Right renal cortex interstitium (tissue), 3 donors: ENCODE measurements at places on chromosomes 12 and 14.

DNA sequence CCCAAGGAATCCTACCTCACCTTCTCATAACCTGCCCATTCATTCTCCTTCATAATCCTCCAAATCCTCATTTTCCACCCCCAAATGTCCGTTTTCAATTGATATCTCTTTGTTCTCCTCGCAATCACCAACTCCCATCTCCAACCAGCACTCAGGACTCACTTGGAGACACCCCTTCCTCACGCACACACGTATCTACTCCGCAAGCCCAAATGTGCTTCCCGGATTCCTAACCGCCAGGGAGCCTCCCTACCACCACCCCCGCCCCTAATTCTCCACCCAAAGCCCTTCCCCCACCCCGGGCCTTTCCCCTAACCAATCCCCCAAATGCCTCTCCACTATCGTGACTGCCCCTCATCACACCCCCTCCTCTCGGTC lies 304 bp downstream of the KCTD10 start:
- DNase-seq = no peak

GRCh38 chr14:22510527-22511110 lies 78.4 kb downstream of the DAD1 start:
- DNase-seq = no peak

GRCh38 chr12:40768125-40768864 lies 76.1 kb downstream of the CNTN1 start:
- DNase-seq = no peak

- DNase-seq = no peak
These were observed 250.1 kb upstream of the PWP1 start for GRCh38 chr12:107435520-107435919.
